Stimulated activated memory B cell treated with anti-CD40 and anti-IgM and Interleukin-4, amounts not matched to agents 10 μg/mL and 1 μg/mL and 100 μg/mL, for 72 hours (primary cell): ENCODE measurements at places on chromosomes 5 and 9.
A peak's percentile ranks its signal among the peaks of the same experiment; 100 is the strongest.

DNA sequence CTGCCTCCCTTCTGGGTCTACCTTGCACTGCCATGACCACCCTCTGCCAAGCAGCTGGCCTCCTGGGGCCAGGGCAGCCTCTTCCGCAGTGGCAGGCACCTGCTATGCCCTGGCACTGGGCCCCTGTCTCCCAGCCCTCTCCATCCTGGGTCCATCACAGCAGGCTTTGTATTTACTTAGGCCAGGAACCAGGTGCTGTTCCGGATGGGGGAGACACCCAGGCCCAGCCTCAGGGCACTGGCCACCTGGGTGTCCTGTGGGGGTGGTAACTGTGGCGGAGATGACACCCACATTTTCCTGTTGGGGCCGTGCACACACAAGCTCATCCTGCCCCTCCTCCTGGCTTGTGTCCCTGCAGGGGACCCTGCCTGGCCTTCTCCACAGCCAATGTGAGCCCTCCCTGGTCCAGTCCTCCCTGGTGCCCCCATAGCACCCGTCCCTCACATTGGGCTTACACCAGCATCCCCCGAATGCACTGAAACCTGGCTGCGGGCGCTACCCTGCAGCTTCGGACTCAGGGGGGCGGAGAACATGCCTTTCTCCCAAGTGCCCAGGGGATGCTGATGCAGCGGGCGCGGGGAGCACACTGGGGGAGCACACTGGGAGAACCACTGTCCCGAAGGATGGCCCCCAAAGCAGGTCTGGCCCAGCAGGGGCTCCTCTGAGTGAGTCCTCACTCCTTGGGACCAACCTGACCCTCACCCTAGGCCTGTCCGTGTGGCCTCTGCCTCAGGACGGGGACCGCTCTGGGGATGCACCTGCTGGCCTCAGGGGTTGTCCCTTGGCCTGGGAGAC is 17.9 kb downstream of the FAM163B start:
- no peak for ATAC-seq
- no peaks in the 10 kb centered on the region for H3K36me3 ChIP-seq
- no peak overlapping the region for H3K27ac ChIP-seq
- H3K27me3 ChIP-seq = peaks cover 57% of the 10 kb centered on the region

DNA sequence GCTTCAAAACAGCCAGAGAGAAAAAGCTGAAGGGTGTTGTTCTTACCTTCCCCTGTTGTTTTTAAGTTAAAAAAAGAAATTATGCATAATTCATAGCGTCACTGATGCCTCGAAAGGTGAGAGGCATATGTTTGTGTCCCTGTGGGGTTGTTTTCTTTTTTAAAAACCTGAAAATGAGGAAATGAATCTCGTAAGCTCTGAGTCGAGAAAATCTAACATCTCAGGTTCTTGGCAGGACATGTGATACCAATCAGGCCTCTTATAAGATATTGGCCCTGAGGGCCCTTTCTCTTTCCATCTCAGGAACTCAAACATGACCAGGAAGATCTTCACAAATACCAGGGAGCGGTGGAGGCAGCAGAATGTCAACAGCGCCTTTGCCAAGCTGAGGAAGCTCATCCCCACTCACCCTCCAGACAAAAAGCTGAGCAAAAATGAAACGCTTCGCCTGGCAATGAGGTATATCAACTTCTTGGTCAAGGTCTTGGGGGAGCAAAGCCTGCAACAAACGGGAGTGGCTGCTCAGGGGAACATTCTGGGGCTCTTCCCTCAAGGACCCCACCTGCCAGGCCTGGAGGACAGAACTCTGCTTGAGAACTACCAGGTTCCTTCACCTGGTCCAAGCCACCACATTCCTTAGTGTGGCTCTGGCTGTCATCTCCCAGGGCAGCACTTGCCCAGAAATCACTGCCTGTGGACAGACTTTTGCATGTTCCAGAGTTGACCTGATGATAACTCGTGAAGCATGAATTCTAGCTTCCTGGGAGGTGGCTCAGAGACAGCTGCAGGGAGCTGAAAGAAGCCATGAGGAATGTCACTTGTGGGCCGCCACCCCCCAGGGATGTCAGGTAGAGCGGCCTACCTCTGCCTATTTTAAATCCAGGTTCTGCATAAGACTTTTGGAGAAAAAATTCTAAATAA is at the start of gene TAL2:
TSS of gene TAL2 (plus strand) at position 274 of the 921 bp plus-strand sequence. CDS start at position 314, 40 bp downstream.
- no peak within 1 kb of the TSS for H3K4me3 ChIP-seq
- H3K27ac ChIP-seq = peak within 1 kb of the TSS; percentile 86
- H3K4me1 ChIP-seq = peaks cover 24% of the 10 kb centered on the region
- ATAC-seq = peak; percentile 97
- no peaks in the 10 kb centered on the region for H3K36me3 ChIP-seq

DNA sequence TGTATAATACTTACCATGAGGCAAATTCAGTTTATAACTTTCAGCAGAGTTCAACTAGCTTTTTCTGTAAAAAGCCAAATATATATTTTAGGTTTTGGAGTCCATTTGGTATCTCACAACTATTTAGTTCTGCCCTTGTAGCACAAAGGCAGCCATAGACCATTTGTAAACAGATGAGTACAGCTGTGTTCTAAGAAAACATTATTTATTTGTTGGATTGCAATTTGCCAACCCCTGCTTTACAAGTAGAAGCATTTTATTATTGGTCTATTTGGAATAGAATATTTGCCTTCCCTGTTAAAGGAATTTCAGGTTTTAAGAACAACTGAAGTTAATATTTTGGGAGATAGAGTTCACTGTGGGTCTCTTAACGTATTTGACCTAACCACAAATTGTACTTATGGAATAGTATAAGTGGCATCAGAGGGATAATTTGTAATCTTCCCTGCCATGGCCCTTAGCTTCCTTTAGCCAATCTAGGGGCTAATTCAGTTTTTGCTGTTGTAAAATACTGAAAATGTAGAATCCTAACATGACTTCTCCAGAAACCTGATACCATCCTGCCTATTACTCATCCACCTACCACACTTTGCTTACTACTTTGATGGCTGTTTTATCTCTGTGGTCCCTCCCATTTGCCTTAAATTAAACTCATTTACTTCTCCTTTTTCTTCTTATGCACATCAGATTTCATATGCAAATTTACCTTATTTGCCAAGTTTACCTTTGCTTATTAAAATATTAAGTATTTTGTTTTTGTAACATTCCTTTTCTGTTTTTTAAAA is 109.2 kb downstream of the DMXL1 start:
- H3K27me3 ChIP-seq = no peaks in the 10 kb centered on the region
- H3K36me3 ChIP-seq = peaks cover 55% of the 10 kb centered on the region
- H3K4me1 ChIP-seq = peaks cover 6% of the 10 kb centered on the region
- no peak for ATAC-seq

GRCh38 chr9:78614892-78615291 is 318.0 kb downstream of the PSAT1 start:
- ATAC-seq = no peak
- no peak overlapping the region for H3K27ac ChIP-seq
- H3K36me3 ChIP-seq = no peaks in the 10 kb centered on the region
- H3K4me1 ChIP-seq = no peaks in the 10 kb centered on the region
- H3K4me3 ChIP-seq = no peak overlapping the region
- no peaks in the 10 kb centered on the region for H3K27me3 ChIP-seq

DNA sequence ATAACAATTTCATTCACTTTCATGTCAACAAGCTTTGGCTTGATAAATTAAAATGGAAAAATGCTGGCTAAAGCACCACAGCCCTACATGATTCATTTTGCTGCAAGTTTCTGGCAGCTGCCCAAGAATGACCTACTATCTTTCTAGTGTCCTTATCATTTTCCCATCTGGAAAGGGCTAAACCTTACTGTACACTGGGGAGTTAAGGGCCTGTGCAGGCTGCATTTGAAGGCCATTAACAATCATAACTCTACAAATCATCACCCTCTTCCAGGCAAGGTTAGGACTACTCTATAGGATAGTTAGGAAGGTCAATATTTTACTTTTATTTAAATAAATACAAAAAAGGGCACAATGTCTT is 579.7 kb upstream of the ZNF608 start:
- no peak for ATAC-seq
- no peak overlapping the region for H3K4me3 ChIP-seq
- H3K4me1 ChIP-seq = peaks cover 7% of the 10 kb centered on the region
- no peaks in the 10 kb centered on the region for H3K27me3 ChIP-seq

DNA sequence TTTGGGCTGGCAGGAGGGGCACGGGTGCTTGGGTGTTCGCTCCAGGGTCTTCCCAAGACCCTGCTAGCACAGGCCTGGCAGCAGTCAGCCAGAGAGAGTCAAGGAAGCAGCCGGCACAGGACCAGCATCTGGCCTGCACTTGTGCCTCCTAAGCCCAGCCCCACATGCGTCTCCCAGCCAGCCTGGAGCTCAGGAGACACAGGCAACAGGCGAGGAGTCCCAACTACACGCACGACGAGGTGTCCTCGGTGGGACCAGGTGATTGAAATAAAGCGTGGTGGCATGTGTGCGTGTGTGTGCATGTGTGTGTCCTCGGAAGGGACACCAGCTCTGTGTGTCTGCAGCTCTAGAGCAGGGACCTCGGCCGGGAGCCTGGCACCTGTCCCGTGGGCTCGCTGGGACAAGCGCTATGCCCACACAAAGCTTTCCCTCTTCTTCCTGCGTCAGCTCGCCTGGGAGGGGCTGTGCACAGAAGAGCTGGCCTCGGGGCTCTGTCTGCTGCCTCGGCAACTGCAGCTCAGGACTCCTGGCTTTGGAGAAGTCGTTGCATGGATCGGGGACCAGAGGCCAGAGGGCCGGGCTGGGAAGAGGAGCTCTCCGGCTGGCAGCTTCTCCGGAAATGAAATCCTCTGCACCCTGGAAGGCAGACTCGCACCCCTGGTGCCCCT is 14.7 kb upstream of the SLC9A3 start:
- peaks cover 7% of the 10 kb centered on the region for H3K36me3 ChIP-seq
- peaks cover 88% of the 10 kb centered on the region for H3K27me3 ChIP-seq
- no peak overlapping the region for H3K27ac ChIP-seq
- no peak for ATAC-seq
- H3K4me3 ChIP-seq = no peak overlapping the region

DNA sequence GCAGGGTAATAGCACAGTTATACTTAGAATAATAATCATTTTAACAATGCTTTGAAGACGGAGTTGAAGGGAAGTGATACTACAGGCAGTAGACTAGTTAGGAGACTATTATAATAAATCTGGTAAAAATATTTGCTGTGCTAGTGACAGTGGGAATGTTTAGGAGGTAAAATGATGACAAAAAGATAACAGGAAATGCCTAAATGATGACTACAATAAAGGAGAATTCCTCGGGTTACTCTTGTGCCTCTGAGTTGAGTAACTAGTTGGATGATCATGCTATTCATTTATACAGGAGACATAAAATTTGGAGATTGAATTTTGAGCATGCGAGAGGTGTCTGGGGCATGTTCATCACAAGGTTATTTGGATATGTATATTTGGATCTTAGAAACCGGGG is 32.2 kb upstream of the PAM start:
- ATAC-seq = no peak
- no peaks in the 10 kb centered on the region for H3K36me3 ChIP-seq
- H3K4me1 ChIP-seq = no peaks in the 10 kb centered on the region
- no peak overlapping the region for H3K27ac ChIP-seq
- peaks cover 22% of the 10 kb centered on the region for H3K27me3 ChIP-seq

- peaks cover 59% of the 10 kb centered on the region for H3K4me1 ChIP-seq
- H3K4me3 ChIP-seq = peak overlapping the region; percentile 86
- H3K36me3 ChIP-seq = peaks cover 16% of the 10 kb centered on the region
- peak overlapping the region; percentile 83 for H3K27ac ChIP-seq
These were observed 296 bp downstream of the ZSWIM6 start for GRCh38 chr5:61332358-61332749.

DNA sequence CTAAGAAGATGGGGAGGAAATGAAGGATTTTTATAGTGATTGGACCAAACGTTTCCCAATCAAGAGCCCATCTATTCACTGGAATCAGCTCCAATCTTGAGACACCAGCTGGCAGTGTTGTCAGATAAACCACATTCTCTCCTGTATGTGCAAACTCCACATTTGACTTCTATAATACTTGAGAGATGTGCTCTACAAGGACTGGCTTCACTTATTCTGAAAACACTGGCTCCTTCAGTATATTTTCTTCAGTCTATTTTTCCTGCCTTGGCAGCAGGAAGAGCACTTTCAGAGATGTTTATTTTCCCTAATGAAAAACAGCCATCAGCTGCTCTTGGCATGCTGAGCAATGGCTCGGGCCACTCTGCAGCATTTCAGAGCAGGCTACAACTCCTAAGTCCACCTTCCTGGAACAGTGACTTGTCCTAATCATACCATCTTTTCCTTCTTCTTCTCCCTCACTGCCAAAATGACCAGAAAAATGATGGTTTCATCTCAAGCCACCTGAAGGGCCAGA is 96.9 kb upstream of the FSTL4 start:
- no peaks in the 10 kb centered on the region for H3K4me1 ChIP-seq
- H3K36me3 ChIP-seq = no peaks in the 10 kb centered on the region
- H3K27me3 ChIP-seq = peaks cover 15% of the 10 kb centered on the region
- H3K4me3 ChIP-seq = no peak overlapping the region
- no peak for ATAC-seq

DNA sequence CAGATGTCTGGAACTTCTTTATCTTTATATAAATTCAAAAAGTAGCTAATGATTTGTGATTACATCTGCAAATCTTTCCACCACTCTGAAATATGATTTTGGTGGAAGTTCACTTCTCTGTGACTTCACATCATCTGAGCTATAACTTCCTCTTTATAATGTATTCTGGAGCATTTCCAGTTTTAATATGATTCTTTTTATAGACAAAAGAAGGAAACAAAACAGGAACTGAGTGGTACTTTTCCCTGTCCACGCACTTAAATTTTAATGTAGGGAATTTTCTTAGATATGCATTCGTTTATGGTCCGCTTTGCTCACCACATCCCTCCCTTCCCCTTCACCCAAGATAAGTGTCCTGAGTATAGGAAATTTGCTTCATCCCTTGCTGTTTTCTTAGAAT is 333.5 kb downstream of the CHSY3 start:
- no peaks in the 10 kb centered on the region for H3K4me1 ChIP-seq
- no peaks in the 10 kb centered on the region for H3K27me3 ChIP-seq
- no peaks in the 10 kb centered on the region for H3K36me3 ChIP-seq

DNA sequence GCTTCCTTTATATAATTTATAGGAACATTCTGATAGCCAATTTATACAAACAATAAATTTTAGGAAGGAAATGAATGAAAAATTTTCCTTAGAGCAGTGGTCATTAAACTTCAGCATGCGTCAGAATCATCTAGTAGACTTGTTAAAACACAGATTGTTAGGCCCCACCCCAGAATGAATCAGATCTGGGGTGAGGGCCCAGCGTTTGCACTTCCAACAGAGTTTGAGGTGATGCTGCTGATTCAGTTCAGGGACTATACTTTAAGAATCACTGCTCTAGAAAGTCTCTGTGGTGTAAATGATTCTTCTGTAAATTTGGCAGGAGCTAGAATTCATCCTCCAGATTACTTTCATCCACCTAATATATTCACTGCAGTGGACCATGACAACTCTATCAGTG is 80.4 kb downstream of the SLC12A2 start:
- H3K4me3 ChIP-seq = no peak overlapping the region
- peaks cover 73% of the 10 kb centered on the region for H3K36me3 ChIP-seq
- no peaks in the 10 kb centered on the region for H3K27me3 ChIP-seq

- H3K27me3 ChIP-seq = no peaks in the 10 kb centered on the region
- H3K4me3 ChIP-seq = no peak overlapping the region
These were observed 480.1 kb upstream of the SMARCA2 start for GRCh38 chr9:1535051-1535450.
